Activated naive CD8-positive, alpha-beta T cell treated with anti-CD3 and anti-CD28 coated beads, Interleukin-2, amount 50 U/mL, for 24 hours (primary cell): ENCODE measurements at places on chromosomes 7 and 10.

- no peak for DNase-seq
Observed at GRCh38 chr7:114818501-114818900, 103.4 kb upstream of the MDFIC start.

DNA sequence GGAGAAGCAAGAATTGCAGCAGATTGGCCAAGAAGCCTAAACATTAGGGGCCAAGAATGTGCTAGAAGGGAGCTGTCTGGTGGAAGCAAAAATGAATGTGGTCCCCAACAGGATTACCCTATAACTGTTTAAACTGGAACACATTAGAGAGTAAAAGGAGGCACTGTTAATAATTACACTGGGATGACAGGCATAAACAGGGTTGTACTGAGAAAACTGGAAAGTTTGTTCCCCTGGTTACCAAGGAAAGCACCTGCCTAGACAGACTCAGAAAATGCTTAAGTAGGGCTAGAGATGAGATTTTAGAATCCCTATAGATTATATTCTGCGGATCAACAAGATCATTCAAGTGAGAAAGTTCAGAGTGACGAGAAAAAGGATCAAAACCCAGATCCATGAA, 100.8 kb downstream of the CTTNBP2 start:
- no peak for DNase-seq

GRCh38 chr10:72757732-72758131, 65.8 kb downstream of the MCU start:
- DNase-seq, result no peak

DNA sequence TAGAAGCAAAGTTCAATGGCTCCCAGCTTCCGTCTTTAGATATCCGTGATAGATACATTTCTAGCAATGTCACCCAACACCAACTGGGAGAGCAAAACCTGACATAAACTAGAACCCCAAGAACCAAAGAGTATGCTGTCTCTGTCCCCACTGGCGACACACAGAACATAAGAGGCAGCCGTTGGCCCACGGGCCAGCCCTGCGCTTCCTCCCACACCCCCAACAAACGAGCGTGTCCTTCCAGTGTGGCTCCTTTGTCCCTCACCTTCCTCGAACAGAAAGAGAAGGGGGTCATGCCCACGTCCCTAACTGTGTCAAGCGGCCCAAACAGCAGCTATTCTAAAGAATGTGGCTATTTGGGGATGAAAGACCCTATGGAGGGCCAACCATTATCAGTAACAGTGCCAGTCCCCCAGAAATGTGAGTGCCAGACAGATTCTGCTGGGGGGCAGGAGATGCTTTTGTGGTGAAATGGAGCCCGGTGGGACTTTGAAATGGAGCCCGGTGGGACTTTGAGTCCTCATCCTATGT, 171.9 kb downstream of the USP6NL start:
- no peak for DNase-seq

- no peak for DNase-seq
Observed at GRCh38 chr10:110081911-110082310, 74.1 kb downstream of the ADD3 start.

GRCh38 chr7:35694784-35695472, at the start of gene HERPUD2:
Gene HERPUD2 (minus strand): TSS chr7:35695135. CDS start chr7:35694330, 805 bp downstream.
- peak; percentile 93 for DNase-seq

DNA sequence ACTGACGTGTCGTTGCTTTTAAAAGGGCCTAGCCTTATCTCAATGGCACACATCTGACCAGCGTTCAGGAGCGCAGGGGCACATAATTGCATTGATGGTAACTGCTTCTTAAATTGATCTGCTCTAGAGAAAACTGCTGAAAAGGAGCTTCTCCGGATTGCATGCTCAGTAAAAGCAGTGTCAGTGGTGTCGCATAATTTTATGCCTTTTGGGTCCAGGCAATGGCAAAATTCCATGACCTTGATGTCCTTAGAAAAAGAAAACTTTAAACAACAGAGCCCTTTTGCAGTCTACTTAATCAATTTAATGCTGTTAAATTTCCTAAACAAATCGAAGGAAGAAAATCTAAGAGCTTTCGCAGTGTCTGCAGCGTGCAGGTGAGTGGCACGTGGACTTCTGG, 75.7 kb downstream of the PTPRE start:
- no peak for DNase-seq

DNA sequence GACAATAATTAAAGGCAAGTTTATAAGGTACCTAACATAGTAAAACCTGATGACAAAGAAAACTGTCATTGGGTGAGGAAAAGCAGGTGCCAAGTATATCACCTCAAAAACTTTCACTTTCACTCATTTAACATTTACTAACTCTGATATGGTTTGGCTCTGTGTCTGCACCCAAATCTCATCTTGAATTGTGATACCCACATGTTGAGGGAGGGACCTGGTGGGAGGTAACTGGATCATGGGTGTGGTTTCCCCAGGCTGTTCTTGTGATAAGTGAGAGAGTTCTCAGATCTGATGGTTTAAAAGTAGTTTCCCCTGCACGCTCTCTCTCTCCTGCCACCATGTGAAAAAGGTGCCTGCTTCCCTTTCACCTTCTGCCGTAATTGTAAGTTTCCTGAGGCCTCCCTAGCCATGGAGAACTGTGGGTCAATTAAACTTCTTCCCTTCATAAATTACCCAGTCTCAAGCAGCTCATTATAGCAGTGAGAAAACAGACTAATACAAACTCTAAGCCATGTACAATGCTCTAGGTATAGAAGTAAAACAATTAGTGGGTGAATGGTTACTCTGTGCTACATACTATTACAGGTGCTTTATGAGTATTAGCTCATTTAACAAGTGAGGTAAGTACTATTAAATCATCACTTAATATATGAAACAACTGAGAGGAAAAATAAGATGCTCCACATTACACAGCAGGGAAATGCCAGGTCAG, 199.0 kb downstream of the CHCHD3 start:
- peak; percentile 14 for DNase-seq

- no peak for DNase-seq
Observed at GRCh38 chr10:65416094-65416493, 1509.7 kb upstream of the LRRTM3 start.

- DNase-seq, result no peak
Observed at GRCh38 chr7:120984406-120984805, 4.1 kb upstream of the CPED1 start.
